ENCODE measurements at places on chromosomes 5 and 9.

DNA sequence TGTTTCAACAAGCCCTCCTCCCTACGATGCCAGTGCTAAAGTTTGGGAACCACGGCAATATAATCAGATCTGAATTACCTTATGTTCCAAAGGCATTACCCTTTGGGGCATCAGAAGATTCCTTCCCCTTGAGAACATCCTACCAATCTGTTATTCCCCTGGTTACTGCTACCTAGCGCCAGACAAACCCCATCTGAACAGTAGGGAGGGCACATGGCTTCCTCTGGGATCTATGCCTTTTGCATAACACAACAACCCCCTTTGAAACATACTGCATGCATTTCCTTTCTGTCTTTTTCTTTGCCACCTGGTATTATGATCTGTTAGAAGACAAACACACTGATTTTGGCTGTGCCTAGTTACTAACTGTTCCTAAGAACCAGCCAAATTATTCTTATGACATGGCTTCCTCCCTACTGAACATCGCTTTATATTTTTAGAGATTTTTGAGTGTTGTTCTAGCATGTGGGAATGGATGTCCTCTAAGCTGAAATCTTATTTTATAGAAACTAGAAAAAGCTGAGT, 103.9 kb upstream of the DAPK1 start:
- no peak for DNase-seq

DNA sequence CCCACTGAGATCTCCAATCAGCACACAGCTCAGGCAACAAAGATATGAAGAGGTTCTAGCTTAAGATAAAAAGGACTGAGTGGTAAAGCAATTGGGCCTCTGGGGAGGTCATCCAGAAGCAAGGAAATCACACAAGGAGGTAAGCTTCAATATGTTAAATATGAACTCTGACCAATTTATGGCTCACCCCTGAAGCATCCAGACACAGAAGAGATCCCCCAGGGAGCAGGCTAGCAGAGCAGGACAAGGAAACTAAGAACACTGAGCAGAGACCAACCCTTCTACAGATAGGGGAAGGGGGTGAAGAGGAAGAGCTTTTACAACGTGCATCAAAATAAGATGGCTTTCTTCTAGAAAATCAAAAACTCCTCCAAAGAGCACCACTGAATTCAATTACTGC, 616.2 kb downstream of the DNAH5 start:
- no peak for DNase-seq

DNA sequence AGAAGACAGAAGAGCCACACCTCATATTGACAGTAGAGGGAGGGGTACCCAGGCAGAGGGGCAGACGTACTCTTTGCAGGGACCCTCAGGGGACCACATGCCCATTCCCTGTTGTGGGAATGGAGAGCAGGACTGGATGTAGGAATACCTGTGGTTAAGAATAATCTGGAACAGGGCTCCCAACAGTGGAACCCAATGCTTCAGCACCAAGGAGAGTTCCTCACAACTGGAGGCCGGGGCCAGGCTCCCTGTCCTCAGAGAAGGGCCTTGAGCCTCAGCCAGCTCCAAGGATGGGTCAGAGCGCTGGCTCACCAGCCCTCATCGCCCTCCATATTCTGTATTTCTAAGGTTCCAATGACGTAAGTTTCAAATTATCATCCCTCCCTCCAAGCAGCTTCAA, 7.4 kb upstream of the SHC3 start:
- no peak for DNase-seq

DNA sequence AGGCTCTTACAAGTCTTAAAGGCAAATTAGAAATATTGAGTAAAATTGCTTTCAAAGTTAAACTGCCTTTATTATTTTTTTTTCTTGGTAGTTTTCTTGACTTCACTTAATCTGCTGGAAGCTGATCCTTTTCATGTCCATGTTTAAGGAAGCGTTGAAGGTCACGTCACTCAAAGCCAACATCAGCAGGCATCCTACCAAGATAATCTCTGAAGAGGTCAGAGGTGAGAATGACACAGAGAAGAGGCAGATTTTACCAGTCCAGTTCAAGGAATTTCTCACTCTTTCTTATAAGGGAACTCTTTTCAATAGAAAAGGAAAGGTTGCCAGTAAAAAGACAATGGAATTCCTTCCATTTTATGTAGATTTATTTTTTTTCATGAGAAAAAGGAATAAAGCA, 259.8 kb downstream of the ANXA1 start:
- DNase-seq = no peak

- peak; percentile 16 for DNase-seq
Measured at GRCh38 chr5:134003817-134004625, 754 bp downstream of the VDAC1 start.

Data from activated T-helper 1 cell treated with Interleukin-2 at 50 U/mL for 16 hours (primary cell).